Large intestine (tissue), 12 donors: ENCODE measurements at places on chromosomes 2 and 18.
A peak's percentile ranks its signal among the peaks of the same experiment; 100 is the strongest.

DNA sequence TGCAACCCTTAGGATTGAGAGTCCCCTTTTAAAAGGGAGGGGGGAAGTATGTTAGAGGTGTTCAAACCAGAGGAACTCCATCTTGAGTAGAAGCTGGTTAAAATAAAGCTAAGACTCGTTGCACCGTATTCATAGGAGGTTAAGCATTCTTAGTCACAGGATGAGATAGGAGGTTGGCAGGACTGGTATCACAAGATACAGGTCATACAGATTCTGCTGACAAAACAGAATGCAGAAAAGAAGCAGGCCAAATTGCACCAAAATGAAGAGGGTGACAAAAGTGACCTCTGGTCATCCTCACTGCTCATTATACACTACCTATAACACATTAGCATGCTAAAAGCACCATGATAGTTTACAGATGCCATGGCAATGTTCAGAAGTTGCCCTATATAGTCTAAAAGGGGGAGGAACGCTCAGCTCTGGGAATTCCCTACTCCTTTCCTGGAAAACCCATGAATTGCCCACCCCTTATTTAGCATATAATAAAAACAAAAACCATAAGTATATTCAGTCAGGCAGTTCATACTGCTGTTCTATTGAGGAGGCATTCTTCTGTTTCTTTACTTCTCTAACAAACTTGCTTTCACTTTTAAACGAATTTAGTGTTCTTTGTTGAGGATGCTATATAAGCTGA is 192.2 kb upstream of the NDUFV2 start:
- DNase-seq = no peak

- peak; percentile 81 for DNase-seq
These were observed 3.4 kb upstream of the DUSP2 start for GRCh38 chr2:96148410-96149217.

GRCh38 chr2:224769489-224769888 is 53.3 kb upstream of the CCDC195 start:
- DNase-seq = no peak

- no peak for DNase-seq
These were observed 435.3 kb downstream of the TGIF1 start for GRCh38 chr18:3885209-3885792.

DNA sequence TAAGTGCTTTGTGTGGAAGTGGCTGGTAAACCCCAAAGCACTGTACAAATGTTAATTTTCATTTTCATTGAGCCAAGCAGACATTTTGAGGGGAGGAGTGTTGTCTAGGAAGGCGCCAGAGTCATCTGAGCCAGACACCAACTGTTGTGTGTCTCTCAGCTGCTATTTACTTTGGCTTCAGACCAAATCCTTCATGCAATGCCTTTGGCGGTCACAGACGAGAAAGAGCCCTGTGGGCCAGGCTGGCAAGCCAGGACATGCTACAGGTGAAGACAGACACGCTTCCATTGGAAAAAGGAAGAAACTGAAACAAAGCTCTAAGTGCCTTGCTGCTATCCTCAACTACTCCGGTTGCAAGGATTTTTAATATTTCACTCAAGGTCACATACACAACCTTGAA is 115.4 kb upstream of the CDC42EP3 start:
- DNase-seq = no peak

DNA sequence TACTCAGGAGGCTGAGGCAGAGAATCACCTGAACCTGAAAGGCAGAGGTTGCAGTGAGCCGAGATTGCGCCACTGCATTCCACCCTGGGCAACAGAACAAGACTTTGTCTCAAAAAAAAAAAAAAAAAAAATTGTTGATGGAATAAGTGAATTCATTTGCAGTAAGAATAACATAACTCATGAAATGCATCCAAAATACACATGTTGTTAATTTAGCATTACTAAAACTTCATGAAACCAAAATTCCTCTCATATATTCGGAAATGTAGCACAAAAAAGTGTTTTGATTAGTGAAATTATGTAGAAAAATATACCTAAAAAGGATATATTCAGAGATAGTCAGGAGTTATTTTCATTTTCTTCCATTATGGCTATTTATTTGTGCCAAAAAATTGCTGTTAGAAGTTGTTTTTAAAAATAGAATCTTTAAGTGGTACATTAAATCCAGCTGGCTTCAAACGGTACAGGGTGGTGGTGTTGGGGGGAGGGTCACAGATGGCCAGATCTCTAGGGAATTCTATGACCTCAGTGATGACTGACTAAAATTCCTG is 78.2 kb upstream of the UGP2 start:
- no peak for DNase-seq

- no peak for DNase-seq
These were observed 189.0 kb upstream of the CTAGE1 start for GRCh38 chr18:22606563-22607283.

DNA sequence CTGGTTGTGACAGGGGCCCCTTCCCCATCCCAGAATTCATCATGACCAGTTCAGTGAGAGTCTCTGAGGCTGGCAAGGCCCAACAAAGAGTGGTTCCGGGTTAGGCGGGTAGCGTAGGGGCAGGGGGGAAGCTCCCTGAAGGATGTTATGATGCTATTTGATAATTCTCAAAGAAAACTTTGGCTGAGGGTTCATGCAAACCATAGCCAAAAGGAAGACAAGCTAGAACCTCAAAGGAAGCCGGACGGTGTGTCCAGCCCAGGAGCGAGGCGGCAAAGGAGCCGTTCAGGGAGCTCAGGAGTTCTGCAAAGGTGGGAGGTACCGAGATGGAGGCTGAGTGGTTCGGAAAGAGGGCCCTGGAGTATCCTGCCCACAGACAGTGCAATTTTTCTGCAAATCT is 226.8 kb upstream of the RAB6C start:
- DNase-seq = no peak

GRCh38 chr2:111932841-111933291 is 34.5 kb downstream of the MERTK start:
- DNase-seq = no peak

DNA sequence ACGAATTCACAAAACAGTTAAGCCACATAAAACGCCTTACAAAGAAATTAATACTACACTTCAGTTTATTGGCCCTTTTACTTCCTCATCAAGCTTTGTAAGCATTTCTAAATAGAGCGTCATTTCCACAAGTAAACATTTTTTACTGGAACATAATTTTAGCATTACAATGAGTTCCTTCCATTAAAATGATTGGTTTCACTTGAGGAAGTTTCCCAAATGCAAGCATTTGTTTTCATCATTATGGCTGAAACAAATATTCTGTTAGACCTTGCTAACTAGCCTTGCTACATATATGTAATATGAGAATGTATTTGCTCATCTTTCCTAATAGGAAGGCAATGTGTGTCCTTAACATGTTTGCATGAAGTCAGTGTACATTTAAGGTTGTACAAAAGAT is 579.1 kb downstream of the IRS1 start:
- DNase-seq = no peak

DNA sequence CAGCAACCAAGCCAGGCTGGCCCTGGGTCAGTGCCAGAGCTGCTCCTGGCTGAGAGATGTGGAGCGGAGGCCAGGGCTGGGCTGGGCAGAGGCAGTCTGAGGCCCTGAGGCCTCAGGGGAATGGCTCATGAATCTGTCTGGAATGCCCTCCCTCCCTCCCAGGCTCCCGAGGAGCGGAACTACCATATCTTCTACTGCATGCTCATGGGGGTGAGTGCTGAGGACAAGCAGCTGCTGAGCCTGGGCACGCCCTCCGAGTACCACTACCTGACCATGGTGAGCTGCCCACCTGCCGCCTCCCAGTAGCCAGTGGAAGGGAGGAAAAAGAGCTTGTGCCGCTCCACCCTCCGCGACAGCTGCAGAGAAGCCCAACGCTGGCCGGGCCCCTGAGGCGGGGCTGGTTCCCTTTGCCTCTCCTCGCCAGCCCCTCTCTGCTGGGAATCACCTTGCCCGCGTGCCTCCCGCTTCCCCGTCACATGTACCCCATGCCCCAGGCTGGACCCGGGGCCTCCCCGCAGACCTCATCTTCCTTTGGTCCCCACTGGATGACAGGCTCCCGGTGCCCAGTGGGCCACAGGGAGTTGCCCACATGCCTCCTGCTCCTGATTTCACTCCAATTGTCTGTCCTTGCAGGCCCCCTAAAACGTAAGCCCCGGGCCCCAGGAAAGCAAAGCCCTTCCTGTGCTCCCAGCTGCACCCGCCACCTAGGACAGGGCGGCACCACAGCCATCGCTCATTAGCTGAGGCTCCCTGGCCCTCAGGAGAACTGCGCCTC is 41.1 kb downstream of the MYO7B start:
- no peak for DNase-seq

- no peak for DNase-seq
These were observed 186.4 kb downstream of the TFCP2L1 start for GRCh38 chr2:121098556-121098955.

- no peak for DNase-seq
These were observed 283.1 kb downstream of the TDRD15 start for GRCh38 chr2:21406911-21407310.

DNA sequence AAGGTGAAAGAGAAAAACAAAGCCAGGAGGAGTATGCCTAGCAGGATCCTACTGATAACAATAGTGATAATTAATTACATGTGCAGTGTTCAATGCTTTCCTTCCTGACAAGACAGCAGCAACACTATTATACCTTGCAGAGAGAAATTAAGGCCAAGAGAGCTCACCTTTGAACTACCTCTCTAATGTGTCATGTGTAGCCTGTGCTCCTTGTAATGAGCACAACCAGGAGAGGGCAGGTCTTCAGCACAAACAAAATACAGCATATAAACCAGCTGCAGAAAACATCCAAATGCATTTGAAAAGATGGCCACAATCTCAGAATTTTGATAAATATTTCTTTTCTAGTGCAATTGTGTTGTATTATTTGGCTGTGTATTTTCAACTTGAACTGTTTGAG is 1425.7 kb downstream of the DSC3 start:
- DNase-seq = no peak

GRCh38 chr2:172095146-172095904 is 7.4 kb downstream of the DLX2 start:
- no peak for DNase-seq

GRCh38 chr2:219323434-219323833 is 9.1 kb downstream of the RESP18 start:
- no peak for DNase-seq

DNA sequence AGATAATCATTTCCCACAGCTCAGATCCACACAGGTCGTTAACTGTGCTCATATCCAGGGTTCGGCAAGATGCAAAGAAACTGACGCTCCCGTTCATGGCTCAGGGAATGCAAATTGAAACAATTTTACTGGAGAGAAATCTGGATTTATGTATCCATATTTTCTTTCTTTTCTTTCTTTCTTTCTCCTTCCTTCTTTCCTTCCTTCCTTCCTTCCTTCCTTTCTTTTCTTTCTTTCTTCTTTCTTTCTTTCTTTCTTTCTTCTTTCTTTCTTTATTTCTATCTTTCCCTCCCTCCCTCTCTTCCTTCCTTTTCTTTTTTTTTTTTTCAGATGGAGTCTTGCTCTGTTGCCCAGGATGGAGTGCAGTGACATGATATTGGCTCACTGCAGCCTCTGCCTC is 20.0 kb upstream of the POMC start:
- no peak for DNase-seq

- peak; percentile 26 for DNase-seq
These were observed 595 bp downstream of the PARD6G start for GRCh38 chr18:80246445-80247392.

- no peak for DNase-seq
These were observed 27.7 kb upstream of the TRAPPC8 start for GRCh38 chr18:31970617-31971016.

GRCh38 chr2:56239437-56239836 is 55.6 kb downstream of the CCDC85A start:
- DNase-seq = no peak

DNA sequence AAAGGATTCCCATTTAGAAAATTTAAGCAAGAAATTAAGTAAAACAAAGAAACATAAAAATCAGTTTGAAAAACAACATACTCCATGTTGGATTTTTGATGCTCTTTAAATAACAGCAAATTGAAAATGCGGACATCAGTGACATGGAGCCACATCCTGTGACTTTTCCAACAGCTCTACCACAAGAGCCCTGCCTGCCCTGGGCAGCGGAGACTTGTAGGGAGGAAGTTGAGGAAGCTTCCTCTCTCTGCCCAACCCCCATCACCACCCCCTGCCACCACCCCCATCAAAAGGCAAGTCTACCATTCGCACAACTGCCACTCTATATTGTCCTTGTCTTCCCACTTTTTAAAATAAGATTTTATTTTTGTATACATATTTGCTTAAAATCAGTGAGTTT is 32.8 kb upstream of the DAPL1 start:
- no peak for DNase-seq
